Testis (tissue), 5 donors: ENCODE measurements at places on chromosomes 1 and 21. TPM values are rescaled to one million over a fixed set of nuclear protein-coding genes. Genes with fewer than 3 reads are reported as not detected.

- DNase-seq = peak; percentile 92
Observed at GRCh38 chr21:26842974-26843932, 2.0 kb downstream of the ADAMTS1 start.

GRCh38 chr1:11913291-11913690 is 12.9 kb downstream of the KIAA2013 start:
- peak; percentile 37 for DNase-seq

DNA sequence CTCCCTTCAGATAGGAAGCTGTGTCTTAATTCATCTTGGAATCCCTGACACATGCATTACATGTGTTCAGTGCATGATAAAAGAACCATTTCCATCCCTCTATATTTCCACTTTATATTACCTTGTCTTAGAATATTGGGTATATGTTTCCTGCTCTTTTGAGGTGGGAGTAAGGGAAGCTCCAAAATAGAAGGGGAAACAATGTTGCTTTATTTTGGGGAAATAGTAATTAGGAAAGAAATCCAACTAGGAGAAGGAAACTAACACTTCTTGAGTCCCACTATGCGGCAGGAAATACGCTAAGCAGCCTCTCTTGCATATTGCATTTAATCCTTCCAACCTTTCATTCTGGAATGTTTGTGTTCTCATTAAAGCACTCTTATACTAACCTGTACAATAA is 89.4 kb upstream of the VAV3 start:
- DNase-seq = no peak

DNA sequence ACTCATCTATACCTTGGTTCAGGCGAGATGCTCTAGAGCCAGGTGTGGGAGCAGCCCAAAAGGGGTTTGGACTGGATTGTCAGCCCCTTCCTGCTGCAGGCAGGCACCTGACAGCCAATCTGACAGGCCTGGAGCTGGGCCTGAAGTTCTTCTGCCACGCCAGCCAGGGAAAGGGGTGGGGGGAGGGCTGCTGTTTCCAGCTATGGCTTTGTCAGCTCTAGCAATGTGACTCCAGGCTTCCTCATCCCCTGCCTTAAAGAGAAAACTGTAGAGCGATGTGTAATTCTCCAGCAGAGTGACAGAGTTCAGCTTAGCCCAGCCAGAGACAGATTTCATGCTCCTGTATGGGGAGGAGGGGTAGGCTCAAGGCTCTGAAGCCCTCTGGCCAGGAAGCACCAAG is 30.3 kb downstream of the WNT4 start:
- no peak for DNase-seq

DNA sequence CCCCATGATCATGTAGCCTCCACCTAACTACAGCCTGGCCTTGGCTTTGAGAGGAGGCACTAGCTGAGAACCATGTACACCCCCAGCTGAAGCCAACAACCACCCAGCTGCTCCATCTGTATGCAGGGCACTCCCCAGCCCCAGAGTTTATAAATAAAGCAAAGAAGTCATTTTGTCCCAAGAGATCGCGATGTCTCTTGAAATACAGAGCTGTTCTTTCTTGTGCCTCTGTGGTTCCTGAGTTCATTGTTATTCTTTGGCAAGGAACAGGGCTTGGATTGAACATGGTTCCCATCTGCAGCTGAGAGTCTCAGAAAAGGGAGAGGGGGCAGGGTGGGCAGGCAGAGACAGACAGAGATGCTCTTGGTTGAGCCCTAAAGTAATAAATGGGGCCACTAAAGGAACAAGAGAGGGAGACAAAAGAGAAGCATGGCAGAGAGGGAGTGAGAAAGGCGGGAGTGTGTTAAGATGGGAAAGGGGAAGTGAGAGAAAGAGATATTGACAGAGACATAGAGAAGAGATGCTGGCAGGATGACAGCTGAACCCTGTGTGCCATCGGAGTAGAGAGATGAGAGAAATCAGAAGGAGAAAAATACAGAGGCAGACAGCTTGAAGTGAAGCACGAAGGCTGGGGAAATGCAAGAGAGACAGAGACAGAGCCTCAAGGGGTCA is 63.3 kb downstream of the TNR start:
- DNase-seq = no peak

DNA sequence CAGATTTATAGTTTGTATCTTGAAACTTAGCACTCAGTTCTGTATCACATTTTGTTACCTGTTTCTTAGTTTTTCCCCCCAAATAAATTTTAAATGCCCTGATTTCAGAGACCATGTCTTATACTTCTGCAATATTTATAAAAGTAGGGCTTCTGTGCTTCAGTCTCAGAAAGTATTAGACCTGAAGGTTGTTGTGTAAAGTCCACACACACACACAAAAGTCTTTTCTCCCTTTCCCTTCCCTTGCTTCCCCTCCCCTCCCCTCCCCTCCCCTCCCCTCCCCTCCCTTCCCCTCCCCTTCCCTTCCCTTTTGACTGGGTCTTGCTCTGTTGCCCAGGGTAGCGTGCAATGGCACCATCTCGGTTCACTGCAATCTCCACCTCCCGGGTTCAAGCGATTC is 41.0 kb upstream of the KCNK1 start:
- DNase-seq = no peak

DNA sequence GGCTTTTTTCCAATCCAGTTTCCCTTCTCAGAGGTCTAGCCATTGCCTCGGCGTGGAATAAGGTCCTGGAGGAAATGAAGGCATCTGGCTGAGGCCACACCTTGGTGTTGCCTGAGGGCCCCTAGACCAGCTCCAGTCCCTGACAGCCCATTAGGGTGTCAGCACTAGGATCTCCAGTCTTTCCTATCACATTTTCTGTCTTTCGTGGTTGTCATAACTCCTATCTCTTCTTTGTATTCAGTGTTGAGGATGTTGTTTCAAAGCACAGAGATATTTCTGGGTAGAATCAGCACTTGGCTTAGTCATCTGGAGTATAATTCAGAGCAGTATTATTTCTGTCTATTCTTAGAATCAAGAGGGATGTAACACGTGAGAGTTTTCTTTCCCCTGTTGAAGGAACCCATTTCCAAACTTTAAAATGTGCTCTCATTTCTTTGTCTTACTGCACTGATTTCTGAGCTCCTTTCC is 844.3 kb downstream of the KCNT2 start:
- no peak for DNase-seq

- DNase-seq = no peak
Observed at GRCh38 chr1:152566681-152567080, at the start of gene LCE3E. Gene LCE3E, minus strand, starts transcription at chr1:152566780. Its CDS starts 572 bp downstream, at chr1:152566208.

GRCh38 chr1:25893116-25893515 is 13.1 kb downstream of the STMN1 start:
- DNase-seq = peak; percentile 83

DNA sequence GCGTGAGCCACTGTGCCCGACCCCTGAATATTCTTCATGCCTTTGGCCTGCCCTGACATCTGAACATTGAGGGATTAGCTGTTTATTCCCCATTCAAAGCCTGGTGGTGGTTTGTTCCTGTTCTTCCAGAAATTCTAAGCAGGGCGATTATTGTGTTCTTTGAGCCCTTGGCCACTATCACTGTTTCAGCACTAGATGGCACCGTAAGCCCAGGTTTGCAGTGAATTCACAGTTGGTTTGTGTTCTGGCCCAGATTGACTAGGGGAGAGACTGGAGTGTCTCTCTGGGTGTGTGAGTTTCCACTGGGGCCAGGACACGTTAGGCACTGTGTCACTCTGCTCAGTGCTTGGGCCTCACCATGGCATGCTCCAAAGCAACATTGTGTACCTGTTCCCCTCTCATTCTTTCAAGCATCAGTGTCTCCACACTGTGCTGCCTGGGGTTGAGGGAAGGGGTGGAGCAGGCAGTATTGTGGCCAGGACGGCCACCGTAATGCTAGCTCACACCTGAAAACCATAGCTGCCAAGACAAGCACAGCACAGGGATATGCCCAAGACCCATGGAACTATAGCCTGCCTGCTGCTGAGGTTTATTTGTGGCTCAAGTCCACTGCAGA is 52.7 kb downstream of the PKN2 start:
- no peak for DNase-seq

DNA sequence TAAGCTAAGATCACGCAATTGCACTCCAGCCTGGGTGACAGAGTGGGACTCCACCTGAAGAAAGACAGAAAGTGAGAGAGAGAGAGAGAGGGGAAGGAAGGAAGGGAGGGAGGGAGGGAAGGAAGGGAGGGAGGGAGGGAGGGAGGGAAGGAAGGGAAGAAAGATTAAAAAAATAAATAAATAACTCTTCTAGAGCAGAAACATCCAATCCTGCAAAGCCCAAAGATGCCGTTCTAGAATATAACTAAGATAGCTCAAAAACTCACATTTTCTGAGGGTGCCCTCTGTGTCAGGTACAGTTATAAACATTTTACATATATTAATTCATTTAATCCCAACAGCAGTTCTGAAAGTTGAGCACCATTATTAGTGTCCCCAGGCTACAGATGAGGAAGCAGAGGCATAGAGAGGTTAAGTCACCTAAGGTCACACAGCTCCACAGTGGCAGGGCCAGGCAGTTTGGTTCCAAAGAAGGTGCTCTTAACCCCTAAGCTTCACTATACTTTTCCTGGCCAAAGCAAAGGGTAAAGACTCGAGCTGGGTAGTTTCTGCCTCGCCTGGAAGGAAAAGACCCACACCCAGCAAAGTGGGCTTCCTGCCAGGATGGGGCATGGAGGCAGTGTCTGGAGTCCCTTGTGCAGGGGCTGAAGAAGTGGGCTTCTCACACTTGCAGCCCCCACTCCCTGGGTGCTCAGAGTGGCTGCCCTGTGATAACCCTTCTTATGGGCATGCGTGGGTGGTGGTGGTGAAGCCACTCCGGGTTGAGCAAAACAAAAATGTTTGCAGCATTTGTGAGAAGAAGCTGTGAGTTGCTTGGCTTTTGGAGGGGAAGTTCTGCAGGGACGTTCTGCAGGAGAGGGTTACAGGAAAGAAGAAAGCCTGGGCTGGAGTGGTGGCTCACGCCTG is 7.9 kb upstream of the PIK3CD start:
- DNase-seq = no peak

GRCh38 chr1:15083578-15083977 is 70.0 kb upstream of the TMEM51 start:
- DNase-seq = no peak

- DNase-seq = peak; percentile 69
Observed at GRCh38 chr1:93442008-93442666, 5.8 kb upstream of the FNBP1L start.

DNA sequence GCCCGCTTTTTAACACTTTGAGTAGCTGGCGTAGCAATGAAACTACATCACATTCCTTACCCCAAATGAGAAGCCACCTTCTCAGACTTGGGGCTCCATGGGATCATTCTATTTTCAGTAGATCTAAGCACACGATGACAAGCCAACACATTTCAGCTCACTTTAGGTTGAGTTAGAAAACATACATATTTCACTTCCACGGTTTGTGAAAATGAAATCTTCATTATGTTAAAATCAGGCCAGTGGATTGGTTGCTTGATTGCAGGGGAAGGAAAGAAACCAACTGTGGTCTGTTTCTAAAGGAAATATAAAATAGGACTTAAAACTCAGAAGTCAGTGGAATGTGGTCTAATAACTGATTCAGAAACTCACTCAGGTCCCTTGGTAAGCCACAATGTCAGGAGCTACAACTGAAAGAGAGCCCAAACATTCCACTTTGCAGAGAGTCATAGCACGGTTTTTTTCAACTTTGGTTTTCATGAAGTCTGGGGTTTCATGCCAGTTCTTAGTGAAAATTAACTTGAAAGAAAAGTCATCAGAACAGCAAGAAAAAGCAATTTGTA is 82.3 kb upstream of the TIAM1 start:
- no peak for DNase-seq

The C1orf174 gene
- 29.7 TPM for total RNA-seq

The TIE1 gene
- total RNA-seq = 10.5 TPM

The SLC44A3 gene
- 2.7 TPM for total RNA-seq

The AIRE gene
- 0.68 TPM for total RNA-seq

The TAL1 gene
- 1.7 TPM for total RNA-seq
